ENCODE measurements at places on chromosomes 12 and 14.

- DNase-seq: no peak
Observed at GRCh38 chr12:40716037-40716436, 23.8 kb downstream of the CNTN1 start.

- no peak for DNase-seq
Observed at GRCh38 chr12:109923481-109924245, 23.6 kb downstream of the TCHP start.

- DNase-seq: no peak
Observed at GRCh38 chr14:22735096-22735495, 31.4 kb upstream of the OXA1L start.

DNA sequence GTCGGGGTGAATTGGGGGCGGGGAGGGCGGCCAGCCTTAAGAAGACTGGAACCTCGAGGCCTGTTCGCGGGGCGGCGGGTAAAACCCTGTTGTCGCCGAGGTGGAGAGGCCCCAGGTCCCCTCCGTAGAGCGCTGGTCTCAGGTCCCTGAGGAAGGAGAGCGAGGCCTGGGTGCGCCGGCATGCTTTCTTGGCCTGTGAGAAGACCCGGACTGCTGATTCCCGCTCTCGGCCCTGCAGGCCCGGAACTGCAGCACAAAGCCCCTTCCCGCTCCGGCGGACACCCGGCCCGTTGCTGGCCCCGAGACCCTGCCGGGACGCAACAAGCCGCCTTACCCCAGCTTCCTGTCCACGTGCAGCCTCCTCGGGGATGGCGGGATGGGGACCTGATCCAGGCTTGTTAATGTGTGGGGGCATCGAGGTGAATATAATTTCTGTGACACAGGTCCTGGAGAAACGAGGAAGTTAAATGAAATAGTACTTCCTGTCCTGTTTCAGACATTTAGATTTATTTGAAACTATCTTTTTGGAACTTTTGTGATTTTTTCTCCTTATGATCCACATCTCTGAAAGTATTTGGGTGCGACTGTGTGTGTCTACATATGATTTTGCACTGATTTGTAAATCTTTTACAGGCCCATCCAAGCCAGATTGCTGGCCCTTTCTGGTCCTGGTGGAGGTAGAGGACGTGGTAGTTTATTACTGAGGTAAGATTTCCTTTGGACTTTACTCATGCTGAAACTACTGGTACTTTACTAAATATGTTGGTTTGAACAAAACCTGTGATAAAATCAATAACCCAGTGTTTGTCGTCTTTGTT is 600 bp downstream of the PNN start:
- no peak for DNase-seq

DNA sequence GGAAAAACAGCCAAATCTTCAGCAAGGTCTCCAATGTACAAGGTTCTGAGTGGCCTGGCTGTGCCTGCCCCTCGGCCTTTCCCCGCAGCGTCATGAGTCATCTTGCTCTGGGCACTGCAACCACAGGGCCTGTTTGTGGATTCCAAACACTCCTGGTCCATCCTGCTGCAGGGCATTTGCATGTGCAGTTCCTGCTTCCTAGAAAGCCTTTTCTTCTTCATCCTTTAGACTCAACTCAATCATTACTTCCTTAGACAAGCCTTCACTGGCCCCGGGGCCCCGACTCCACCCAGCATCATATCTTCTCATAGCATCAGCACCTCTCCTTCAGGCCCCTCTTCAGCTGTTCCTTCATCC is 101.8 kb upstream of the EGLN3 start:
- no peak for DNase-seq

GRCh38 chr14:65933400-65934069 is 521.0 kb downstream of the FUT8 start:
- DNase-seq: no peak

DNA sequence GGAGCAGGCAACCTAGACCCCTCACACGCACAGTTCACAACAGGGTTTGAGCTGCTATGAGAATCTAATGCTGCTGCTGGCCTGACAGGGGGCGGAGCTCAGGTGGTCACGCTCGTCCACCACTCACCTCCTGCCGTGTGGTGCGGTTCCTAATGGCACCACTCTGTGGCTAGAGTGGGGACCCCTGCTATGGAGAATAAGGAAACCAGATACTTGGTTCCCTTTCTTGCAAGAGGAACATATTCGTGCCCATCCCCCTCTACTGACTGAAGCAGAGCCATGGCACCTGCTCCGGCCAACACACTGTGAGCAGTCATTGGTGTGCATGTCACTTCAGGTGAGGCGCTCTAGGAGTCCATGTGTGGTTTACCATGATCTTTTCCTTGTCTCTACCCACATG is 30.4 kb upstream of the RIMBP2 start:
- DNase-seq: no peak

DNA sequence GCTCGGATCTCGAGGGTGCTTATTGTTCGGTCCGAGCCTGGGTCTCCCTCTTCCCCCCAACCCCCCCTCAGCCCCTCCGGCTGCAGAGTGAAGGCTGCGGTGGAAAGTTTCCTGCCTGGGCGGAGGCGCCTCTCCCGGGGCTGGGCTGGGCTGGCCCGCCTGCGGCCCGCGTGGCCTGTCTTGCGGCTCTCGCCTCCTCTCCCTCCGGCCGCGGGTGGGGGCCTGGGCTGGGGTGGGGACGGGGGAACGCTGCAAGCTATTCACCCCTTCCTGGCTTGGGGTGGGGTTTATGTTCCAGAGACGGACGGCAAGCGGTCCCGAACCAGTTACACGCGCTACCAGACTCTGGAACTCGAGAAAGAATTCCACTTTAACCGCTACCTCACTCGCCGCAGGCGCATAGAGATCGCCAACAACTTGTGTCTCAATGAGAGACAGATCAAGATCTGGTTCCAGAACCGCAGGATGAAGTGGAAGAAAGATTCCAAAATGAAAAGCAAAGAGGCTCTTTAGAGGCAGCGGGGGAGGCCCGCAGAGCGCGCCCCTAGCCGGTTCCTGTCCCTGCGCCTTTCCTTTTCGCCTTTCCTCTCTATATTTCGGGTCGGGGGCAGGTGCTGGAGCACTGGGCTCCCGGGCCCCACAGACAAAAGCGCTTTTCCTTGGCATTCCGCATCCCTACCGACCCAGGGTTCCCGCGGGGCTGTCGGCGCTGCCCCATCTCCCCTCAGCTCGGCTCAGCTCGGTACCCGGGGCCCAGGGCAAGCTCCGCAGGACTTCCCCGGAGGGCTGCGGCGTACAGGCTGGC is 1.3 kb downstream of the HOXC5 start:
- no peak for DNase-seq

- no peak for DNase-seq
Observed at GRCh38 chr14:42633504-42634095, 1026.9 kb downstream of the LRFN5 start.

GRCh38 chr14:88790501-88791251 is 2.1 kb downstream of the EML5 start:
- DNase-seq: no peak

All from muscle of arm (tissue), 14 donors.